PC-3 (cell line): ENCODE measurements at places on chromosomes 6 and 20.

DNA sequence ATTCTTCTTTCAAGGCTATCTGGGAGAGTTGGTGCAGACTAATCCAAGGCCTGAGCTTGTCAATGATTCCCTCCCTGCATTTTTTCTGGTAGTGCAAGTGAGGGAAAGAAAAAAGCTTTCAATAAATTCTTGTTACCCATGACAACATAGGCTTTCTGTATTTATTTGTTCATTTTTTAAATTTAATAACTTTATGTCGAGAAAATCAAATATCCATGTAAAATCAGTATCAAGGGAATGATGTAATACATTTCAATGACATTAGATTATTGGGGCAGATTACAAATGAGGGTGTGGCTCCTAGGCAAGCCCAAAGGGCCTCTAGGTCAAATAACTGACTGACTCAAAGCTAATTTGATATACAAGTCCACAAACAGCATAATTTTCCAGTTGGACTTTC, 104.0 kb downstream of the GJA1 start:
- DNase-seq, result no peak

GRCh38 chr20:34472246-34472925, 43.8 kb upstream of the DYNLRB1 start:
- peak; percentile 23 for DNase-seq

GRCh38 chr6:52109171-52109571, 21.8 kb upstream of the PKHD1 start:
- peak; percentile 45 for DNase-seq

DNA sequence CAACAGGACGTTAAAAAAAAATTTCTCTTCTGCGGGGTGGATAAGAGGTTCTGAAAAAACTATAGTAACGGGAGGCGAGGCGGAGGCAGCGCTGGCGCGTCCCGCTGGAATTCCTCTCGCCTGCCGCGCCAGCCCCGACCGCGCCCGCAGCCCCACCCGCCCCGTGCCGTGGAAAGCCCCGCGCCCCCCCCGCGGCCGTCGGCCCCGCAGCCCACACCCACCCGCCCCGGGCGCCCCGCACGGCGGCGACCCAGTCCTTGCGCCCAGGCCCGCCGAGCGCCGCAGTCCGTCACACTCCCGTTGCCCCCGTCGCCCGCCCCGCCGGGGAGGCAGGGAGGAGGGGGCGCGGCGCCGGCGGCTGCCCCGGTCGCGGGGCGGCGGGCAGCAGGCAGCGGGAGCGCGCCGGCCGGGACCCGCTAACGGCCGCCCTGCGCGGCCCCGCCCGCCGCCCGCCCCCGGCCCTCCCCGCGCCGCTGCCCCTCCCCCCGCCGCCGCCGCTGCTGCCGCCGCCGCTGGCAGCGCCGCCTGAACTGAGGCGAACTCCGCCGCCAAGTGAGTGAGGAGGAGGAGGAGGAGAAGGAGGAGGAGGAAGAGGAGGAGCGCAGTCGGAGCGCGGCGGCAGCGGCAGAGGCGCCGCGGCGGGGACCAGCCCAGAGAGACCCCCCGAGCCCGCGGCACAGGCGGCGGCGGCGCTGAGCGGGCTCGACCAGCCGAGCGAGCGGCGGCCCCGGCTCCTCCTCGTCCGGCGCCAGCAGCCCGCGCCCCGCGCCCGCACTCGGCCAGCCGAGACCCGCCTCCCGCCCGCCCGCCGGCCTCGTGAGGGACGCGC, at the start of gene QKI:
Gene QKI, plus strand, starts transcription at position 602 of the 829 bp plus-strand sequence. CDS start 476 bp downstream, outside the sequence.
- peak; percentile 69 for DNase-seq

- no peak for DNase-seq
These were observed 605 bp downstream of the COX4I2 start for GRCh38 chr20:31638317-31638716.

DNA sequence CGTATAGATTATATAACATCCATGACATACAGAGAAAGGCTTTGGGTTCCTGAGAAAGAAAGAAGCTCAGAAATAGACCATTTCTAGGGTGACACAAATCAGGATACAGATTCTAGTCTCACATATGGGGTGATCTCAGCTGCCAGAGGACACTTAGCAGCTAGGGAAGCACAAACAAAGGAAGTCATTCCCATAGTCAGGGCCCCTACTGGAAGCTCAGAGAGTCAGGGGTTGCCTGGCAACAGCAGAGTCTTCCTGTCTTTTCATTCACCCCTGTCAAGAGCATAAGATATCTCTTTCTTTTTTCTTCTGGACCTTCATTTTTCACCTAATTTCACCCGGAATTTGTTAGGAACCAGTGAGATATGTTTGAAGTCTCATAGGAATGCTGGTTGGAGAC, 81.9 kb upstream of the IYD start:
- DNase-seq, result no peak

GRCh38 chr20:3846378-3846739, 275 bp upstream of the MAVS start:
- DNase-seq, result no peak

DNA sequence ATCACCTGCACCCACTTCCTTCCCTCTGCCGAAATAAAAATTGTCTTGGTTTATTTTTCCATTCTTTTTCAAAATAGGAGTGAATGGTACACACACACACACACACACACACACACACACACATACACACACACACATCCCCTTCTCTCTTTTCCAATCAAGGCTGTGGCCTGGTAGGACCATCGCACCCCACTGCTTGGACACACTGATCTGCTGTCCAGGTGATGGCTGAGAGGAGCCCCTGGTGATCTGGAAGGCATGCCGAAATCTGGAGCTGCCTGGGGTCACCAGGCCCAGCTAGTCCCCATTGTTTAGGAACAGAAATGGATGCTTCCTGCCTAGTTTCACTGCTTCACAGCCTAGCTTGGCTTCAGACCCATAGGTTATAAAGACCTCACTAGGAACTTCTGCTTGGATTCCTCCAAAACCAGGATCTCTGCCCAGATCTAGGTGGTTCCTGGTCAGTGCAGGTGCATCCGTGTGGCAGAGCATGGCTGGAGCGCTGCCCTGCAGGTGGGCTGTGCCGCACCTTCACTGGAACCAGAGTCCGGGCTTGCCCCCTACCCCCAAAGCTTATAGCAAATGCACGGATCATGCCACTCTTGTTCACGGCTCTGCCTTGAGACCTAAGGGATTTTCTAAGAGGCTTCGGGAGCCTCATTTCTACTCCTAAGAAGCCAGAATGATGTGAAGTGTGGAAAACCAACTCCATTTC, 42.9 kb upstream of the DACT2 start:
- DNase-seq, result no peak

GRCh38 chr6:96059586-96059985, 43.8 kb downstream of the FUT9 start:
- DNase-seq, result no peak

DNA sequence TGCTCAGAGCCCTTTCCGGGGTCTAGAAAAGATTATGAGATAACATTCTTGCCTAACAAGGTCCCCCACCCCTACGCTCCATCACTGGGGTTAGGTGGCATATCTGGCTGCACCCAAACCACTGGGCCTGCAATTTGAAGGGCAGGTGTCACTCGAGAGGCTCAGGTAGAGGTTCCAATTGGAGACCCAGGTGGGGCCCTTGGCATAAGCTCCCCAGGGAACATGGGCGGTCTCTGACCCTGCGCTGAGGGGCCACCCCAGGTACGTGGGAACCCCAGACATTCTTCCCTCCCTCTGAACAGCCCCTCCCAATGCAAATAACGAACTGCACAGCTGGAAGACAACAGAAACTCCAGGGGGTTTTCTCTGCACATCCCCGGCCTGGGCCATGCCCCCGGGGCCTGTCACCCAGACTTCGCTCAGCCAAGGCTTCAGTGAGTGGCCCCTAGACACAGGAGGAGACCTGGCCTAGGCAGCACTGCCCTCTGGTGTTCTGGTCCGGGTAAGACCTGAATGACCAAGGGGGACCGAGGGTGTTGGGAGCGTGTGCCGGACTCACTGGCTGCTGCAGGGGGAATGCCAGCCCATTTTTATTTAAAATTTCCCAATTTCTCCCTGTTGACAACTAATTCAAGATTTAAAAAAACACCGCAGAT, 47.5 kb downstream of the DSTN start:
- peak; percentile 53 for DNase-seq

DNA sequence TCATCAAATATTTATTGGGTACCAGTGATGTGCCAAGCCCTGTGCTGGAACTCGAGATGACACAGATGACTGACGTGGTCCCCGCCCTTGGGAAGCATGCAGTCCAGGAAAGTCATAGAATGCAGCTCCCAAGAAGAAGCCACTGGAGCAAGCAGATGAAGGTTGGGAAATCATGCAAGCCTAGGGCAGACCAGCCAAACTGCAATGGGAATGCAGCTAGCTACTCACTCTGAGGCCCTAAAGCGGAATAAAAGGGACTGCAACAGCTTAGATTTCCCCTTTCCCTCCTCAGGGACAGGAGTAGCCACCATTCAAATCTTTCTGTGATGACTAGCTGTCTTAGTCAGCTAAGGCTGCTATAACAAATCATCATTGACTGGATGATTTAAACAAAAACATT, 152.2 kb downstream of the MAFB start:
- no peak for DNase-seq

DNA sequence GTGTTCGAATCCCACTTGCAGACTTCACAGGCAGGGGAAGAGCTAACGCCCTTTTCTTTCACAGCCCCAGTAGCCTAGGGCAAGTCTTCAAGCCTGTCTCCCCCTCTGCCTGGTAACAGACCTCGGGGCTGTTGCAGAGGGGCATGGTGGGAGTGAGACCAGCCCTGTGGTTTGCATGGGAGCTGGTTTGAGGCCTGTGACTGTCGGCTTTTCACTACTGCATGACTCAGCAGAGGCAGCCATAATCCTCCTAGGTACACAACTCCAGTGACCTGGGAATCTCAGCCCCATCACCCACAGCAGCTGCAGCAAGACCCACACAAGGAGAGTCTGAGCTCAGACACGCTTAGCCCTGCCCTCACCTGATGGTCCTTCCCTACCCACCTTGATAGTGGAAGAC, 55.3 kb upstream of the POPDC3 start:
- no peak for DNase-seq

- DNase-seq, result peak; percentile 84
These were observed 40.9 kb downstream of the ALDH8A1 start for GRCh38 chr6:134908906-134909516.

DNA sequence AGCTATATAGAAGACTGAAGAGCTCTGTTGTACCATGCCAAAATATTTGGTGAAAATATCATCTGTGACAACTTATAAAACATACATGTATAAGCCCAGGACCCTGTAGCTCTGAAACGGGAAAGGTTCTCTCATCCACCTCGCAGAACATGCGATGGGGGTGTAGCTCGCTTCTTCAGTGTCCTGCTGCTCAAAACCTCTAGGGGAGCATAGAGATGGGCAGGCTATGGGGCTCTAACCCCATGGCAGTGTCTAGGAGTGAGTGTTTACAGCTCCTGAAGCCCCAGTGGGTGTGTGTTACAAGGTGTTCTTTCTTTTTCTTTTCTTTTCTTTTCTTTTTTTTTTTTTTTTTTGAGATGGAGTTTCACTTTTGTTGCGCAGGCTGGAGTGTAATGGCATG, 505.2 kb upstream of the SYNCRIP start:
- no peak for DNase-seq

DNA sequence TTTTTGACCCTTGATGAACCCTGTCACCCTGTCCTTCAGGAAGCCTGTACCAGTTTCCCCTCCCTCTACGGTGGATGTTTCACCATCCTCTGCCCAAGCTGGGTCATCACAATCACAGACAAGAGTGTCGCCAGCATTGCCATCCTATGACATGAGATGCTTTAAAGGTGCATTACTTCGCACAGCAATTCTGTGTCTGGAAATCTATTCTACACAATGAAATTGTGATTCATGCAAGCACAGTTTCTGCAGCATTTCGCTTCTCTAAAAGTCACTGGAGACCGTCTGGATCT, 2.5 kb upstream of the ULBP2 start:
- DNase-seq, result no peak

GRCh38 chr20:5727018-5727515, 23.1 kb upstream of the SHLD1 start:
- DNase-seq, result no peak

DNA sequence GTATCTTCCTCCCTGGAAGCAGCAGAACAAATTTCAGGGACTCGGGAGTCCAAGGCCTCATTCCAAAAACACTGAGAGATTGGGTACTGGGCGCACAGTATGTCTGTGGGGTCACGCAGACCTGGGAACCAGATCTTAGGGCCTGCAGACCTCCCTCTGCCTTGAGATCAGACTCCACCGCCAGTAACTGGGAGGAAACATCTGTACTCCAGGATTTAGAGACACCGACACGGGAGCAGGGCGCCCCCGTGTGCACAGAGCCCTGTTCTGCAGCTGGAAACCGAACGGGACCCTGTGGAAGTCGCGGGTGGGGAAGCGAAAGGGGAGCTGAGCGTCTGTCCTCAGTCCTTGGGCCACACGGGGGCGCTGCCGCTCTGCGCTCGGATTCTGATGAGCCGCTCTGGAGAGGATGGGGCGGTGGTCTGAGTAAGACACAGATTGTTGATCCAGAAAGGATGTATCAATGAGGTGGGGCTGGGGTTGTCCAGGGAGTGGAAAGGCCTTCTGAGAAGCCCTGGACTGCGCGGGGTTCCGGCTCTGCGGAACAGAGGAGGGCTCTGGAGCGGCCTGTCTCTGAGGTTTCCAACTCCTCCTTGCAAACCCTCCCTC, 35.7 kb upstream of the HLA-E start:
- peak; percentile 82 for DNase-seq

GRCh38 chr6:34056305-34057108, 89.4 kb downstream of the GRM4 start:
- peak; percentile 50 for DNase-seq
